ENCODE measurements at places on chromosomes 11 and 22. TPM values are rescaled to one million over a fixed set of nuclear protein-coding genes. Genes with fewer than 3 reads are reported as not detected.

The C22orf23 gene
- not detected for polyA plus RNA-seq

GRCh38 chr11:2780850-2781407 lies 81.1 kb upstream of the KCNQ1OT1 start:
- H3K4me1 ChIP-seq: peaks cover 9% of the 10 kb centered on the region
- no peak for DNase-seq
- H3K27me3 ChIP-seq: peaks cover 25% of the 10 kb centered on the region
- no peak overlapping the region for H3K4me3 ChIP-seq

The TUG1 gene
- 77.1 TPM for polyA plus RNA-seq

The BBOX1 gene
- polyA plus RNA-seq: 3.6 TPM

DNA sequence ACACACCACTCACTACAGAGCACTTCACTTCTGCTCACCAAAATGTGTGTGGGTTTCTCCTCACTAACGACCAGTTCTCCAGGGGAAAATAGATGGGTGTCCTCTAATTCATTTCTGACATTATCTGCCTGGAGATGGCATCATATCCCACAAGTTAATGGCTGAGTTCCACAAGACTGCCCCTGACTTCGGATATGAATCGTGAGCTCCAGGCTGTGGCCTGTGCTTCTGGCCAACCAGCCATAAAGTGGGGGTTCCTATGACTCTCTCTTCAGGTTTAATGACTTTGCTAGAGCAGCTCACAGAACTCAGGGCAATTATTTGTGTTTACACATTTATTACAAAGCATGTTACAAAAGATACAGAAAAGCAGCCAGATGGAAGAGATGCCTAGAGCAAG lies 113.0 kb upstream of the SYT13 start:
- no peaks in the 10 kb centered on the region for H3K27me3 ChIP-seq
- H3K27ac ChIP-seq: no peak overlapping the region
- H3K36me3 ChIP-seq: no peaks in the 10 kb centered on the region
- no peaks in the 10 kb centered on the region for H3K4me1 ChIP-seq
- no peak overlapping the region for H3K4me3 ChIP-seq

DNA sequence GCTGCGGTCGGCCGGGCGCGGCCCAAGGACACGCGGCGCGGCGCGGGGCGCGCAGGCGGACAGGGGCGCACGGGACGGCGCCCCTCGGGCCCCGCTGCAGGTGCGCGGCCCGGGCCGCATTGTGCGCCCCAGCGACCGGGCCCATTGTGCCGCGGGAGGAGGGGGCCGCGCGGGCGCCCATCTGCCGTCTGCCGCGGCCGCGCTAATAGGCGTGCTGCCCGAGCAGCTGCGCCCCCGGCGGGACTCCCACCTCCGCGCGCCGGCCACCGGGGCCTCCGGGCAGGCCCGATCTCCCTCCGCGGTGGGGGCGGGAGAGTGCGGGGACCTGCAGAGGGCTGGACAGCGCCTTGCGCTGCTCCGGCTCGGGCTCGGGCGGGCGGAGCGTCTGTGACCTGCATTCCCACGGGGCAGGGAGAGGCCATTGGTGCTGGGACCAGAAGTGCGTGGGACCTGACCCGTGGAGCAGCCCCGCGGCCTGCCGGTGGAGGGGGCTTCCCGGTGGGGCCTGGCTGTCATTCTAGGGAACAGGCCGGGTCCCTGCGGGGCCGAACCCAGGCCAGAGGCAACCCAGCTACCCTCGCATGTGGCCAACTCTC lies 933 bp downstream of the BRSK2 start:
- peaks cover 4% of the 10 kb centered on the region for H3K4me1 ChIP-seq
- H3K4me3 ChIP-seq: no peak overlapping the region
- no peaks in the 10 kb centered on the region for H3K36me3 ChIP-seq
- no peak overlapping the region for H3K27ac ChIP-seq
- no peak for DNase-seq

- H3K27me3 ChIP-seq: peaks cover 5% of the 10 kb centered on the region
- H3K36me3 ChIP-seq: no peaks in the 10 kb centered on the region
- H3K27ac ChIP-seq: no peak overlapping the region
- no peak overlapping the region for H3K4me3 ChIP-seq
These were observed 65.9 kb upstream of the SC5D start for GRCh38 chr11:121226415-121227263.

GRCh38 chr11:86158704-86159580 lies 85.6 kb upstream of the EED start:
- H3K27me3 ChIP-seq: no peaks in the 10 kb centered on the region
- H3K27ac ChIP-seq: peak overlapping the region; percentile 86
- no peak for DNase-seq
- H3K36me3 ChIP-seq: no peaks in the 10 kb centered on the region
- H3K4me3 ChIP-seq: no peak overlapping the region

DNA sequence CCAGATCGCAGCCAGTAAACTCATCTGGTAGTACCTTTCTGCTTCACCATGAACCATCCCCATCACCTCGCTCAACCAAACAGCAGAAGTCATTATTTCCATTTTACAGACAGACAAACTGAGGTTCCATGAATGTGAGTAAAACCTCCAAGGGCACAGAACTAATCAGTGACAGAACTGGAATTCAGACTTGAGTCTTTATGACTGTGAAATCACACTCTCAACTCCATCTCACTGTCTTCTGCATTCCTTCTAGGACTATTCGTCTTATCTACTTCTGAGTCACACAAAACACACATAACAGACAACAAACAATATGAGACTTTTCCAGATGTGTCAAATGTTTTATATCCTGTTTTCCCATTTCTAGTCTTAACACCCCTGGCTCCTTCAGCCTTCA lies 9.3 kb upstream of the NUP50 start:
- DNase-seq: no peak
- H3K27ac ChIP-seq: no peak overlapping the region
- no peak overlapping the region for H3K4me3 ChIP-seq
- no peaks in the 10 kb centered on the region for H3K27me3 ChIP-seq
- peaks cover 15% of the 10 kb centered on the region for H3K36me3 ChIP-seq
- no peaks in the 10 kb centered on the region for H3K4me1 ChIP-seq

GRCh38 chr11:92314499-92314898 lies 89.9 kb downstream of the FAT3 start:
- H3K36me3 ChIP-seq: no peaks in the 10 kb centered on the region
- H3K27ac ChIP-seq: no peak overlapping the region
- no peaks in the 10 kb centered on the region for H3K27me3 ChIP-seq
- no peaks in the 10 kb centered on the region for H3K4me1 ChIP-seq

- peaks cover 7% of the 10 kb centered on the region for H3K4me1 ChIP-seq
- no peak for DNase-seq
- H3K27ac ChIP-seq: no peak overlapping the region
- no peaks in the 10 kb centered on the region for H3K27me3 ChIP-seq
- H3K36me3 ChIP-seq: peaks cover 1% of the 10 kb centered on the region
- H3K4me3 ChIP-seq: no peak overlapping the region
These were observed 88.5 kb downstream of the TENM4 start for GRCh38 chr11:79352349-79352703.

DNA sequence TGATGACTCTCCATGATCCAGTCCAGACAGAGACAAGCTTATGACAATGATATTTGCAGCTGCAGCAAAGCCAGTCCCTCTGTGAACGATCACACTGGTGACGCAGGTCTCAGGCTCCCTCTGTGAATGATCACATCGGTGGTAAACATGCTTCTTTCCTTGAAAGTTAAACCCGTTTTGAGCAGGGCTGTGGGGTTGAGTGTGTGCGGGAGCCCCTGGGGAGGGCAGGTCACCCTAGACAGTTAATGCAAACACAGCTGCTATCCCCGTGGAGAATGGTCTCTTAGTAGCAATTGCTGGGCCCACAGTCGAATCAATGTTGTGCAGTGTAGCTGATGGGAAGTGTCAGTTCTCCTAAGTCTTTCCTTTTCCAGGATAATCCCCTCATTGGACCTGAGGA lies 71.0 kb upstream of the KIRREL3 start:
- no peak for DNase-seq
- H3K36me3 ChIP-seq: no peaks in the 10 kb centered on the region
- no peak overlapping the region for H3K4me3 ChIP-seq
- H3K27me3 ChIP-seq: no peaks in the 10 kb centered on the region
- H3K27ac ChIP-seq: no peak overlapping the region
- H3K4me1 ChIP-seq: no peaks in the 10 kb centered on the region

DNA sequence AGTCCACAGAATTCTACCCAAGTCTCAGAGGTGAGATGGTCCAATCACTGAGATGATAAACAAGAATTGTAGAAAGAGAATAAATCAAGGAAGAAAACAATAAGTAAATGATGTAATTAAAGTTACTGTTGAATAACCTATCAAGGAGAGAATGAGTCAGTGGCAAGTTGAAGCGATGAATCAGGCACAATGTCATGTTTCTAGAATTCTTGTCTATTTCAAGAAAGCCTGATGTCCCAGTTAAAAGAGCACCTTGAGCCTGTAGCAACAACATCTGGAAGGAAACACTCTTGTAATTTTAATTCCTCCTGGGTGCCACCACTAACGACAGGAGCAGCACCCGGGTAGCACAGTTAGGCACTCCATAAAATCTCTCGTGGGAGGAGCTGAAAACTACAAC lies 67.9 kb upstream of the SLC35C1 start:
- H3K36me3 ChIP-seq: no peaks in the 10 kb centered on the region
- peak overlapping the region; percentile 99 for H3K27ac ChIP-seq
- peak overlapping the region; percentile 60 for H3K4me3 ChIP-seq
- peaks cover 20% of the 10 kb centered on the region for H3K4me1 ChIP-seq
- DNase-seq: peak; percentile 36

DNA sequence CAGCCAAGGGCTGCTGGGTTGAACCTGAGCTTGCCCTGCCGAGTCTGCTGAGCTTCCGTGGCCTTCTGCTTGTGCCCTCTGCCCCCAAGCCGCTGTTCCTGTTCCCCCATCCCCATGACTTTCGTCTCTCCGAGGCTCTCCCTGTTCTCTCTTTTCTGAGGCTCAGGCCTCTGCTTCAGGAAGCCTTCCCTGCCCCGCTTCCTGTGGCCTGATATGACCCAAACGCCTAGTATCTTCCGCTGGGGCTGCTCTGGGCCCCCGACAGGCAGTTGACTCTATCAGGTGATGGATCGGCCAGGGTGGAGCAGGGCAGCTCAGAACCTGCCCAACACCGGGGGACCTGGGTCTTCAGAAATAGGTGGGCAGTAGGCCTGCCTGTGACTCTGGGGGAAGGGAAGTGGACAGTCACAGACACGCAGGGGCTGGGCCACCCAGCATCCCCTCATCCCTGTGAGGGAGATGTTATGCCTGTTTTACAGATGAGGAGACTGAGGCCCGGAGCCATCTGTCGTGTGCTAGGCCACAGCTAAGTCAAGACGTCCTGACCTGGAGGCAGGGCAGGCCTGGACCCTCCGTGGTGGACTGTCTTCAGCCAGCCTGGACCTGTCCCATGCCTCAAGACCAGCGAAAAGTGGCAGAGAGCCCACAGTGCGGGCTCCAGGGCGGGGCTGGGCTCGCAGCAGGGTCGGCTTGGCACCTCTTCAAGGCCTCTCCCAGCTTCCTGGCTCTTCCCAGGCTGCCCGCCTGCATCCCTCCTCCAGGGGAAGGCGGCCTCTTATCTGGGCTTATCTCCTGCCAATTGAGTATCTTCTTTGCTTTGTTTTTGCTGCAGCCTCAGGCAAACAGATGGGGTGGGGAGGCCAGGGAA lies 16.2 kb downstream of the BAD start:
- H3K27ac ChIP-seq: peak overlapping the region; percentile 78
- H3K4me1 ChIP-seq: peaks cover 56% of the 10 kb centered on the region
- H3K27me3 ChIP-seq: no peaks in the 10 kb centered on the region
- peak overlapping the region; percentile 70 for H3K4me3 ChIP-seq
- DNase-seq: no peak

The NAP1L4 gene
- polyA plus RNA-seq: 92.2 TPM

DNA sequence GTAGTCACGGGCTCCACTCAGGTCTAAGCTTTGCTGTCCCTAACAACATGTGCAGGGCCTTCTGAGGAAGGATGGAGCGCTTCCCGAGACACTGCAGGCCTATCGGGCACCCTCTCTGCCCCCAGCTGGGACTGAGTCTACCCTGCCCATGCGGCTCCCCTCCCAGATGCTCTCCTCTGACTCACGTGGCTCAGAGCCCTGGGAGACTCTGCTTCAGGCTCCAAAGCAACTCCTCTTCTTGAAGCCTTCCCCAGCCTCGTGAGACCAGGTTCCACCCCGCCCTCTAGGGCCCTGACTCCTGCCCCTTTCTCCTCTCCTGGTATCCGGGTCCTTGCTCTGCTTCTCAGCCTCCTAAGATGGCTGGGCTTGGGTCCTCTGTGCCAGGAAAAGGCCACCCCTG lies 28.4 kb upstream of the ARFGAP3 start:
- no peak overlapping the region for H3K27ac ChIP-seq
- H3K4me3 ChIP-seq: no peak overlapping the region
- H3K36me3 ChIP-seq: peaks cover 38% of the 10 kb centered on the region
- no peaks in the 10 kb centered on the region for H3K27me3 ChIP-seq
- peaks cover 5% of the 10 kb centered on the region for H3K4me1 ChIP-seq

DNA sequence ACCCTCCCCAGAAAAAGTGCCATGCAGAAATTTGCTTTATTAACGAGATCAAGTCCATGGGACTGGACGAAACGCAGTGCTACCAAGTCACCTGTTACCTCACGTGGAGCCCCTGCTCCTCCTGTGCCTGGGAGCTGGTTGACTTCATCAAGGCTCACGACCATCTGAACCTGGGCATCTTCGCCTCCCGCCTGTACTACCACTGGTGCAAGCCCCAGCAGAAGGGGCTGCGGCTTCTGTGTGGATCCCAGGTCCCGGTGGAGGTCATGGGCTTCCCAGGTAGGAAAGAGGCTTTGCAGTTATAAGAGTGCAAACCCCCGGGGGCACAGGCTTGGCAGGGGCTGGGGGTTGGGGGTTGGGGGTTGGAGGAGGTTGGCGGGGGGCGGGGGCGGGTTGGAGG lies 4.2 kb downstream of the APOBEC3H start:
- H3K4me1 ChIP-seq: peaks cover 21% of the 10 kb centered on the region
- DNase-seq: no peak
- H3K27ac ChIP-seq: no peak overlapping the region
- no peaks in the 10 kb centered on the region for H3K36me3 ChIP-seq
- no peaks in the 10 kb centered on the region for H3K27me3 ChIP-seq

GRCh38 chr11:123532131-123532530 lies 102.1 kb downstream of the GRAMD1B start:
- H3K27me3 ChIP-seq: peaks cover 11% of the 10 kb centered on the region
- no peaks in the 10 kb centered on the region for H3K36me3 ChIP-seq
- no peaks in the 10 kb centered on the region for H3K4me1 ChIP-seq
- no peak overlapping the region for H3K27ac ChIP-seq
- H3K4me3 ChIP-seq: no peak overlapping the region

The OR9Q1 gene
- polyA plus RNA-seq: not detected

DNA sequence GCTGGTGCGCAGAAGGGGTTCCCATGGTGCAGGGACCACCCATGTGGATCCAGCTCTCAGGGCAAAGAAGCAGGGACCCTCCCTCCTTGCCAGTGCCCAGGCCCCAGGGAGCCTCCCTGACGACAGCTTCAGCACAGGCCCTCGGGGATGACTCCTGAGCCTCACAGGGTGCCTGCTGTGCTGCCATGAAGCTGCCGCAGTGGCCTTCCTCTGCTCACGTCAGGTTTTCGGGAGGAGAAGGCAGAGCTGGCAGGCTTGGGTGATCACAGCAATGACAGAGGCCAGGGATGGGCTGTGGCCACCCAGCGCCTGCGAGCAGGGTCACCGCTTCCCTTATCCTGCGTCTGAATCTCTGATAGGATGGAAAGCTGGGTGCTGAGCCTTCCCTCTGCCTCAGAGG lies 276.2 kb downstream of the BRD1 start:
- H3K36me3 ChIP-seq: no peaks in the 10 kb centered on the region
- H3K4me1 ChIP-seq: no peaks in the 10 kb centered on the region
- DNase-seq: no peak
- H3K27me3 ChIP-seq: no peaks in the 10 kb centered on the region

GRCh38 chr11:3164138-3164551 lies 965 bp downstream of the OSBPL5 start:
- H3K36me3 ChIP-seq: no peaks in the 10 kb centered on the region
- peaks cover 27% of the 10 kb centered on the region for H3K4me1 ChIP-seq
- H3K27ac ChIP-seq: no peak overlapping the region
- DNase-seq: no peak
- peak overlapping the region; percentile 65 for H3K4me3 ChIP-seq

GRCh38 chr11:78192223-78192719 lies 3.6 kb downstream of the USP35 start:
- H3K27me3 ChIP-seq: no peaks in the 10 kb centered on the region
- no peak for DNase-seq
- no peak overlapping the region for H3K4me3 ChIP-seq
- H3K27ac ChIP-seq: no peak overlapping the region
- peaks cover 7% of the 10 kb centered on the region for H3K36me3 ChIP-seq
